ENCODE measurements at places on chromosomes 2 and 18. TPM values are rescaled to one million over a fixed set of nuclear protein-coding genes. Genes with fewer than 3 reads are reported as not detected.

The IL1B gene
- total RNA-seq = 1.3 TPM

The LRRC30 gene
- total RNA-seq = not detected

The IL1F10 gene
- not detected for total RNA-seq

The ALPP gene
- total RNA-seq = not detected

The TXNDC9 gene
- 32.8 TPM for total RNA-seq

All from esophagus squamous epithelium (tissue), 5 donors.